ENCODE measurements at places on chromosomes 5 and 9.

- DNase-seq: no peak
These were observed 63.1 kb downstream of the DOCK8 start for GRCh38 chr9:277601-278295.

GRCh38 chr5:112737070-112737462 lies 619 bp upstream of the APC start:
- no peak for DNase-seq

DNA sequence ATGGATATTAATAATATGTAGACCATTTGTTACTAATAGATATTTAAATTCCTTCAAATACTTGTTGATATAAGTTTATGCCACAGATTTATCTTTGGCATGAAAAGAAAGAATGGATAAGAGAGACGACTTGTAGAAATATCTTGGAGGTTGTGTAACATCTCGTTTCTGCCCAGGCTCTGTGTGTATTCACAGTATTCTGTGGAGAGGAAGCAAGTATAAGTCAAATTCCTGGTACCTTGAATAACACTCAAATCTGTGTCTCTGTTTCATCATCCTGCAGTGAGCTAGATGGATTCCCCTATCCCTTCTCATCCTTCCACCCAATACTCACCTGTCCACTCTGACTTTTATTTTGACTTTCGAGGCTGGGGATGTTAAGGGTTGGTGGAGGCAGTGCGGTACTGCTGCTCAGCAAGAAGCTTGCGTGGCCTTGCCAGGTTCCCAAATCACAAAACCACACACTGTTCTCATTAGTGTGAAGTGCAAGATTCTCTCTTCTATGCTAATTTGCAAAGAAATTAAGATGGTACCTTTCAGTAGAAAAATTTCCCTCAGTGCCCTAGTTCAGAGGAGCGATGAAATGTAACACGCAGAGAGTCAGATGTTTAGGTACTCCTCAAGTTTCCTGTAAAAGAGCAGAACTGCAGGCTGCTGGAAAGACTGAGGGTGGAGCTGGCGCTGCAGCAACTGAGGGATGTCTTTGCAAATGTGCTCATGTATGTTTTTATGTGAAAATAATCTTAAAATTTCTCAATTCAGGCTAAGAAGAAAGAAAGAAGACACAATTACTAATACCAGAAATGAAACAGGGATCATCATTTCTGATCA lies 42.6 kb upstream of the ANKRD18A start:
- DNase-seq: no peak

DNA sequence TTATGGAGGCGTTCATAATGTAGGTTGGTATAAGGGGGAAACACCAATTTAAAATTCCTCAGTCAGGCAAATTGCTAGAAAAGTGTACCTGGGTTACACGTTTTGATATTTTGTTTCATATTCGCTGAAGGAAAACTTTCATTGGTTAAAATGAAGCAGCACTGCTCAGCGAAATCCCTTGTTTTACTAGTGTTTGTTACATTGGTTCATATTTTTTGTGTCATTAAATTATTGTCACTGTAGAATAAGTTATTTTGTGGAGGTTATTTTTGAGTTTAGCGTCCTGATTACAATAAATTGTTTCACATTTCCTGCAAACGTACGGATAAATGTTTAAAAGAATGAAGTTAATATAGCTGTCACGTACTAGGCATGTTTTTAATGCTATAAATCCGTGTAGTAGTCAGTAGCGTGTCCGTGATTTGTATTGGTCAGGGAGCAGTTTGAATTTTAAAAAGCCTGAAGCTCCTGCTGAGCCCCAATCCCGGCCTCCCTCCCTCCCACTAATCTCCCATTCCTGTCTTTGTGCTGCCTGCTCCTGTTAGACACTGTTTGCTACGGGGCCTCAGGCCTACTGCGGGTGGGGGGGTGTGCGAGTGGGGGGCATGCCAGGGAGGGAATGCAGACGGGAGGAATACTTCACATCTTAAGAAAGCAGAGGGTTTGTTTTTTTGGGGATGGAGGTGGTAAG lies 2.0 kb downstream of the NIPBL start:
- peak; percentile 59 for DNase-seq

GRCh38 chr5:140483055-140483454 lies 64.4 kb upstream of the EIF4EBP3 start:
- DNase-seq: no peak

Measured in NCI-H1417 (cell line).